Central memory CD4-positive, alpha-beta T cell (primary cell): ENCODE measurements at places on chromosomes 7 and 10.

DNA sequence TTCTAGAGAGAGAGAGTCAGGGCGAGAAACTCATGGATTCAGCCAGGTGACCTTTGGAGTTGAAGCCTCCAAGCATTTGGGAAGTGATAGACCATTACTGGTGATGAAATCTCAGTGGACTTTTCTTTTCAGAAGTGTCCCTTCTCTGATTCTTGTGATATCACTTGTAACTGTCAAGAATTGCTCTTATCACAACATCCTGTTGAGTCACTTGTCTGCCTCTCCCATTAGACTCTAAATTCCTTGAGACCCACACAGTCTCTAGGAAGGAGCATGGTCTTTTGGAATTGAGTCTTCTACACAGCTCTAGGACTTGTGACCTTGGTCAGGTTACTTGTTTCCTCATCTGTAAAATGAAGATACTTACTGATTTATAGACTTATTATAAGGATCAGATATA is 81.0 kb downstream of the CFAP58 start:
- DNase-seq: no peak

GRCh38 chr10:124565565-124566221 is 104.1 kb downstream of the LHPP start:
- DNase-seq: no peak

DNA sequence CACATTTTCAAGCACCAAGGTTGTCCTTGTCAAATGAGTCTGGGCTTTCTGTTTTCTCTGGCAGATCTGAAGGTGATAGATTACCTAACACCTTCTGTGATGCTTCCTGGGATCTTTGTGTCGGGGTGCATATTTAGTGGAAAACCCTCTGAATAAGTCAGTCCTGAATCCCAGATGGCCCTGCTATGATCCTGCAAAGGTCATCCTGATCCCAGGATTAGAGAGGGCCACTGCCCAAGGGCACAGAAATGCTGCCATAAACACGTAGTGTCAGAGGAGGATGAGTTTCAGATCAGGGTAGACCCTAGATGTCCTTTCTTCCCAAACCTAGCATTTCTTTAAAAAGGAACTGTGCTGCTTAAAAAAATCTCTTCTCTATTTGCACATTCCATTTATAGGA is 19.0 kb downstream of the AGR2 start:
- DNase-seq: no peak

DNA sequence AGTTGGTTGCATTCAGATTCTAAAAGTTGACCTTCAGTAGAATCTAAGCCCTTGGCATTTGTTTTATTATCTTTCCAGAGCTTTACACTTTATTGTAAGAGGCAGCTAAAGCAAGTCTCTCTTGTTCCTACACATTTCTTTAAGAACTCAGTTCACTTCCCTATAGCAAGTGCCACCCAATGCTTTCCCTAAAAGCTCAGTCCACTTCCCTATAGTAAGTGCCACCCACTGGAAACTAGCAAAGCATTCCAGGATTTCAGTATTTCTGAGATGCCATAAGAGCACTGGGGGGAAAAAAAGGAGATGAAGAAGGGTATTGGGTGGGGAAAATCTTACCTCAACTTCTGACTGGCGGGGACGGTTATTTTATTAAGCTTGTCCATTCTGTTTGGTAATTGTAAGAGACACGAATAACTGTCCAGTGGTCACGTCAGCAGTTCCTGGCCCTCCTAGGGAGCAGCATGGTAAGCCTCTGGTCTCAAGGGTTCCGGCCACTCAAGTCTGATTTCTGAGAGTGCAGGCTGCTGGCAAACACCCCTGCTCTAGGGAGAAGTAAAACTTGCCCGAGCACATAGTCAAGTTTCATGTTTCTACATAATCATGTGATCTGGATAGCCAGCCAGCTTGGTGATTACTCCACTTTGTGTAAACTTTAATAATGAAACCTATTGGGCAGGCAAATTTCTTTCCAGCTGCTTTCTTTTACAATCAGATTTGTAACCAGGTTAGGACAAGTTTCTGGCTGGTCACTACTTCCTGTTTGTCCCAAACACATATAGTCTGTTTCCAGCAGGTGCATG is at the start of gene BLNK:
BLNK (minus strand) TSS at position 554 of the 800 bp plus-strand sequence; CDS start at position 383, 171 bp downstream.
- DNase-seq: no peak

- no peak for DNase-seq
Measured at GRCh38 chr7:40716052-40716451, 581.2 kb downstream of the SUGCT start.

DNA sequence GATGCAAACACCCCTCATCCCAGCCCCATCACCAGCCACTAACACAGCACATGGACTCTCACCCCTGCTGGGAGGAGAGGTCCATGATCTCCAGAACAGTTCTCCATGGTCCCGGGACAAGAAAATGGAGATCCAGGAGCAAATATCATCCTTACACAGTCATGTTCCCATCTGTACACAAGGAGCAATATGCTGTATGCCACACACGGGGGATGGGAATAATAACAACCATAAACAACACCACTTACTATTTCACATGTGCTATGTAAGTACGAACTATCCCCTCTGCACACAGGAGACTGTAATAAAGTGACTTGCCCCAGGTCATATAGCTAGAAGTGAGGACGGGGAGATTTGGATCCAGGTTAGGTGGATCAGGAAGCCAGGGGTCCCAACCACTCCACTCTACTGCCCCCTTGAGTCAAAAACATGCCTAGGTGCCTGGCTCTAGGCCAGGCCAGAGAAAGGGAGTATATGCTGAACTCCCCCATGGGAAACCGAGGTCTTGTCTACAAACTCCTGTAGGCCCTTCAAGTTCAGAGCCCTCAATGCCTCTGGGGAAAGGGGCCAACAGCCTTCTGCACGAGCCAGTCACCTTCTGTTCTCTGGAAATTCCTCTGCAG is 34.1 kb downstream of the LRRC20 start:
- no peak for DNase-seq

- no peak for DNase-seq
Measured at GRCh38 chr7:31160941-31161340, 108.8 kb downstream of the ADCYAP1R1 start.

DNA sequence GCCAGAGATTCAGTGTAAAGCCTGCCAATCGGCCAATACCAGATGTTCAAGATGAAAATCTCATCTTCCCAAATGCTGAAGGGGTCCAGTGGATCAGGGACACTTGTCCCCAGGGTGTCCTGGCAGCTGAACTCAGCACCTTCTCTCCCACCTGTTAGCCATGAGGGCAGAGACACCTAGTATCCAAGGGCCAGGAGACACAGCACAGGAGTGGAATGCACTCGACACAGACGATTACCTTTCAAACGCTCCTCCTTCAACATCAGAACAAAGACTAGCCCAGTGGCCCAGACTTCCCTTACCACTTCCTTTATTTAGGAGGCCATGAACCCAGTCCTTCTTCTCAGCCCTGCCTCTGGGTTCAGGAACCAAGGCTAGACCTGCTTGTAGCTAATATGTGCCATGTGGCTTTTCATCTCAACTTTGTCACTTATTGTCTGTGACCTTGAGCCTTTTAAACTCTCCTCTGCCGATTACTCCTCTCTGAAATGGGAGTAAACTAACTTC is 180.3 kb upstream of the PLXNA4 start:
- DNase-seq: no peak

DNA sequence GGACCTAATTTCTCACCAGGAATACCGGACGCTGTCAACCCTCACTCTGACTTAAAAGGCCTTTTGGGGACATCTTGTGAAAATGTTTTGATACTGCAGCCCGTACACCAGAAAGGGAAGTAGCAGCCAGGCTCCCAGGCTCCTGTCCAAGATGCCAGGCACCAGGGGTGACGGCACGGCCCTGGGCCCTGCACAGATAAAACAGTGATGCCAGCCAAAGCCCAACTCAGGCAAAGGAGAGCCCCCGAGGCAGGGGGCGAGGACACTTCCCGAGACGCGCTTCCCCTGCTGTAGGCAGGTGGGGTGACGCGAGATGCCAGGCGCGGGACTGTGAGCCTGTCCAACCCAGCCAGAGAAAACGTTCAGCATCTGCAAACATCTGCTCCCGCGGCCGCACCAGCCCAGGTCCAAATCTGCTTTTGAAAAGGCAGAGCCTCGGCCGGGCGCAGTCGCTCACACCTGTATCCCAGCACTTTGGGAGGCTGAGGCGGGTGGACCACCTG is 15.7 kb downstream of the ZFAND2A start:
- no peak for DNase-seq

GRCh38 chr10:48652344-48652743 is 32.3 kb upstream of the WDFY4 start:
- no peak for DNase-seq

DNA sequence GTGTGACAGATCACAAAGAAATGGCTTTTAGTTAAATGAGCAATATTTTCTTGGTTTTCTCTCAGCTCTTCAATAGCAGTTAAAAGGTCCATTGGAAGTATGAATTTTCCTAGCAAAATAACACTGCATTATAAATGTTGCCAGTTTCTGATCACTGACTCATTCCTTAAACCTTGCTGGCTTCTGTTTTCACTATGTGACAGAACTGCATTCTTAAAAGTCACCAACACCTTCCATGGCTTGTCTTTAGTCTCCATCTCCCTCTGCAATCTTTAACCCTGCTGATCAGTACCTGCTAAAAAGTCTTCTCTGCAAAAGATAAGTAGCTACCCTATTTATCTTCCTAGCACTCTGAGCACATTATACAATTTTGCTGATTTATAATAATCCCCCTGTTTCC is 405.0 kb upstream of the LRRN3 start:
- DNase-seq: no peak

DNA sequence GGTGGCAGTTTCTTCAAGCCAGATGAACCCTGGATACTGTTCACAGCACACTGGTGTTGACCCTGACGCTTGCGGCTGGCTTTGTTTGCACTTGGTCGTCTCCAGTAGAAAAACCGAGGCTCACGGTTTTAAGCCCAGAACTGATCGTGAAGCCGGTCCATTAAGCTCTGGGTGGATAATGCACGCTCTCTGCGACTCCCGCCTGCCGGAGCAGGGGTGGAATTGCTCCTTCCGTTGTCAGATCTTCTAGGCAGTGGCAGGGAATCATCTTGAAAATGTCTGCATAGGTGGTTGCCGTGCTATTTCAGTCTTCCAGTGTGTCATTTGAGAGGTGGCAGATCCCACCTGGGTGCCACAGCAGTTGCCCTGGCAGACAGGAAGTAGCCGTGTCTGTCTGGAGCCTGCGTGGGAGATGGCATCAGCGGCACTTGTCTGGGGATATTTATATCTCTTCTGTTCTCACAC is 35.9 kb upstream of the AP5Z1 start:
- peak; percentile 63 for DNase-seq

GRCh38 chr10:78416031-78417011 is 382.7 kb downstream of the RPS24 start:
- no peak for DNase-seq

GRCh38 chr10:129193148-129193547 is 273.9 kb upstream of the MGMT start:
- DNase-seq: no peak

DNA sequence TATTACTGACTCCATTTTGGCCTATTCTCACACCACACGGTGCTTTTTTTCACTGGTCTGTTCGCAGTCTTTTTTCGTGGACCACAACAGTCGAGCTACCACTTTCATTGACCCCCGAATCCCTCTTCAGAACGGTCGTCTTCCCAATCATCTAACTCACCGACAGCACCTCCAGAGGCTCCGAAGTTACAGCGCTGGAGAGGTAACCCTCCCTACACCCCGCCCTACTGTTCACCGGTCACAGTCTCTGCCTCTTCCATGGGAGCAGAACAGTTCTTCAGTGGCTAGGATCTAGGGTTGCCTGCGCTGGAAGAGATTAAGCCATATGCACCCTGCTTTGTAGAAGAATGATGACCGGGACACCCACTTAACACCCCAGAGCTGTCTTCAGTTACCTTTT is 103.4 kb upstream of the STK17A start:
- DNase-seq: no peak

DNA sequence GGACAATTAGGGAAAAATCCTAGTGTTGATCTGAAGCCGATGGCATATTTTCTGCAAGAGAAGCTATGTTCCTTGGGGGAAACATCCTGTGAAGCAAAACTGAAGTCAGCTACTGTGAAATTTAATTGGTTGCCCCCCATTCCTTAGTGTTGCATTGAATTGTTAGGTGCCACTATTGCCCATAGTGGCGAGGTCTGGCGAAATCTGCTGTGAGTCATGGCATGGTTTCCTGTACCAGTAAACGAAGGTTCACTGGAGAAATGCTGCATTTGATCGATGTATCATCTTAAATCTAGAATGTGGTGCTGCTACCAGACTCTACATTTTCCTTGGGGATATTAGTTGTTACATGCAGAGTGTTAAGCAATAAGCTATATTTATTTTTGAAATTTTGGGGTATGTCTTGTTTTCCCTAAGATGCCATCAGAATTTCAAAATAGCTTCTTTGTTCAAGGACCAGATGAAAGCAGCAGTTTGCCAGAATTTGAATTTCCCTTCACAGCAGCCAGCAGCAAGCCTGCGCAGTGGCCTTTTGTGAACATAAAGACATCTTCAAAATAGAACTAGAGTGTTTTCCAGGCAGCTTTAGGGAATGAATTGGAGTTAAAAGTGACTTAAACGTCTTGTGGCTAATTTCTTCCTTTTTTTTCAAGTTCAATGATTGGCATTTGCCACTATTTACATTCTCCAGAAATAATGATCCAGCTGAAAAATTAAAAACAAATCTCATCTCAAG is 348.6 kb upstream of the COBL start:
- no peak for DNase-seq

DNA sequence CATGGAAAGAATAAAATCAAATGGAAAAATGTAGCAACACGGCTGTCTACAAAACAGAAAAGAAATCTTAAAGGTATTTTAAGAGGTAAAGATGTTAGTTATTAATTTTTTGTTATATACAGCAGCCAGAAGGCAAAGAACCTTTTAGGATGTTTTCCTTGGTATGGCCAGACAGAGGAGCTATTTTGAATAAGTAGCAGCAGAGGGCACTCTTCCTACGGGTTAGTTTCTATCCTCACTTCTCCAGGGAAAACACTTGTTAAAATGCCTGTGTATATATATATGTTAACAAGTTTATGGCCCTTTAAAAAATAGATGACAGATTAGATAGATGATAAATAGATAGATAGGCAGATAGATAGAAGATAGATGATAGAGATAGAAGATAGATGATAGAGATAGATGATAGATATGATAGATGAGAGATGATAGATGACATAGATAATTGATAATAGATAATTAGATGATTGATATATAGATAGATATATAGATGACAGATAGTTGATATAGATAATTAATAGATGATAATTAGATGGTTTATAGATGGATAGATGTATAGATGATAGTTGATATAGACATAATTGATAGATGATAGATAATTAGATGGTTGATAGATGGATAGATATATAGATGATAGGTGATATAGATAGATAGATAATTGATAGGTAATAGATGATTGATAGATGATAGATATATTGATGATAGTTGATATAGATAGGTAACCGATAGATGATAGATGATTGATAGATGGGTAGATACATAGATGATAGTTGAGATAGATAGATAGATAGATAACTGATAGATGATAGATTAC is 57.8 kb upstream of the WIPF3 start:
- no peak for DNase-seq
